Neural progenitor cell (in vitro differentiated cells): ENCODE measurements at places on chromosomes 16 and 17.

GRCh38 chr16:64065523-64065922 lies 1056.3 kb downstream of the CDH11 start:
- no peak for DNase-seq

GRCh38 chr17:57980522-57980921 lies 7.5 kb downstream of the VEZF1 start:
- no peak for DNase-seq

DNA sequence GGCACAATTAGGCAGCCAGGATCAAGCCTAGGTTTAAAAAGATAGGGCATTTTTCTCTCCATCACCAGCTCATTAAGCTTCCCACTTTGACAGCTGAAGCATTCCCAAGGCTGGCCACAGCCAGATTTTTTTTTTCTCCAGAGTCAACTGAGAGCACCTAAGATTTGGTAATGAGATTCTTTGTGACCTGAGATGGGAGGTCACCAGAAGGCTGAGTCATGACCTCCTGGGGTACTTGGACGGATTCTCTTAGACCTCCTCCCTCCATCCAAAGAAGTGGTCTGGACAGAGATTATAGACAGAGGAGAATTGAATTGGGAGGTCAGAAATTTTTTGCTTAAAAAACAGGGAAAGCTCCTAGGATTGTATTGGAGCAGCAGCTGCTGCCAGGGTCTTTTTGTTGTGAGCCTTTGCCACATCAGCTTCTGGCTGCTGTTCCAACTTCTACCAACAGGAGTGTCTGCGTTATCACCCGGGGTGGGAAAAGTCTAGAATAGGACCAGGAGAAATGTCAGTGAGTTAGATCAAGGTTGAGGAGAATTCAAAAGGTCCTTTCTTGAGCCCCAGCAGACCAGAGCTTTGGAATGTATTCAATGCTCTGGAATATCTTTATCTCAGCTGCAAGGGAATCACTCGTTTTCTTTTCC lies 221.2 kb upstream of the N4BP1 start:
- peak; percentile 54 for DNase-seq

GRCh38 chr16:87474017-87474416 lies 18.8 kb downstream of the ZCCHC14 start:
- no peak for DNase-seq

DNA sequence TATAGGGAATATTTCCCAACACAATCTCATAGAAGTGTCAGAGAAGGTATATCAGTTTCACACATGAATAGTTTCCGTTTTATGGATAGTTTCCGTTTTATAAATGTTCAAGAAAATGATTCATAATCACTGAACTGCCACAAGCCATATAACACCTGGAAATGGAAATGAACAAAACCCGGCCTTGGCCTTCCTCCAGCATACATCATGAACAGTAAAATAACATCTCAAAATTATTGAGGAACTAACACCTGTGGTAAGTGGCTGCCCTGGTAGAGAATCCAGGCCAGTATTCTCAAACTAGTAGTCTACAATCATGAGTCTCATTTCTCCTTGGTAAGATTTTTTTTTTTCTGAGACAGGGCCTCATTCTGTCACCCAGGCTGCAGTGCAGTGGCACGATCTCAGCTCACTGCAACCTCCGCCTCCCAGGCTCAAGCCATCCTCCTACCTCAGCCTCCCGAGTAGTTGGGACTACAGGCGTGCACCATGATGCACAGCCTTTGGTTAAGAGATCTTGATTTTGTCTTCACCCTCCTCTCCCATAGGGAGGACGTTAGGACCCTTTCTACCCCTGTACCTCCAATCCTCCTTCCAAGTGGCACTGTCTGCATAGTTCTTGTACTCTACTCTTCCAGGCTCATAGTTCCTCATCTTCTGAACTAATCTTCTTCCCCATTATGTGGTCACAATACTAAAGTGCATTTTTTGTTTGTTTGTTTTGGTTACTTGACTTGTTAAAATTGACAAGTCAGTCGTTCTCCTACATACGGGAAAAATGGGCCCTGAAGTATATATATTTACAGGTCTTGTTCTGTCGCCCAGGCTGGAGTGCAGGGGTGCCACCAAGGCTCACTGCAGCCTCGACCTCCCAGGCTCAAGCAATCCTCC lies 15.0 kb upstream of the RGS9 start:
- DNase-seq = no peak

DNA sequence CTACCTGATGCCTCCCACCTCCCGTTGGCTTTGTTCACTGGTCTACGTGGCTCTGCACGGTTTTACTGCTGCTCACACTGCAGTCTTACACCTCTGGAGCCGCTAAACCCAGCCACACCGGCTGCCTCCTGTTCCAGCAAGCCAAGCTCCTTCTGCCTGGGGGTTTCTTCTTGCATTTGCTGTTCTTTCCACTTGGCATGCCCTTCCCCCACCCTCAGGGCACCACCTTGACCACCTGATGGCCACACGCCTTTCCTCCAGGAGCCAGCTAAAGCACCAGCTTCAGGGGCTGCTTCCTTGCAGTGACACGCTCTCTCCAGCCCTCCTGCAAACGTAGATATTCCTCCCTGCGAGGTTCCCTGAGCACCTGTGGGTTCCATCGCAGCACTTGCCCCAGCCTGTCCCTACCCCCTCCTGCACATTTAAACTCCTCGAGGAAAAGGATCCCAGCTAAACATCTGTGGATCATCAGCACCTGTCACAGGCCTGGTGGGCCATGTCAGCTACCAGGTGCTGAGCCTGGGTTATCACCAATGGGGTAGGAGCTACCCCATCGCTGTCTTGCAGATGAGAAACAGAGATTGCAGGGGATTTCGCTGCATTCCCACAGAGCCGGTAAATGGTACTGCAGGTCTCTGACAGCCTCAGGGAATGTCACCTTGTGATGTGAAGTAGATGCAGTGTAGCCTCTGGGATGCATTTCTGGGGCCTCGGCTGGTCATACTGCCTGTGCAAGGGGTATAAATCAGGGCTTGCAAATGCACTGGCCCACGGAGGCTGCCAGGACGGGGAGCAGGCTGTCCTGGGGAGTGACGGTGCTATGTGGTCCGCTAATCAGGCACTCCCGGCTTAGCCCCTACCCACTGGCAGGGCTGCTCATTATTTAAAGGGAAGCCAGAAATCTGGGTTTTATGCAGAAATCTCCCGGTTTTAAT lies 285.2 kb downstream of the CPPED1 start:
- no peak for DNase-seq

DNA sequence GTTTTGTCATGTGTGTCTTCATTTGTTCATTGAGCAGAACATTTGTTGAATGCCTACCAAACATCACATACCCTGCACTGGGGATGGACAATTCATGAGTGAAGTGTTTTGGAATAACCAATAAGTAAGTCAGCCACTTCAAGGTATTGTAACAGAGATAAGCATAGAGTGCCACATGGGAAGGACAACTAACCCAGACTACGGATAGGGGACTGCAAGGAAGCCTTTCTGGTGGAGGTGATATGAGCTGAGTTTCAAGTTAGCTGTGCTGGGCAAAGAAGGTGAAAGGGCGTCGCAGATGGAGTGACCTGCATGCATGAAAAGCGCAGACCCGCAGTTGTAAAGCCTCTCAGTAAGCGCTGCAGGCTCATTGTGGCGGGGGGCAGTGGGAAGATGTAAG lies 78.8 kb downstream of the TNRC6C start:
- DNase-seq = no peak

- DNase-seq = no peak
These were observed 2.4 kb downstream of the USH1G start for GRCh38 chr17:74920642-74921025.

DNA sequence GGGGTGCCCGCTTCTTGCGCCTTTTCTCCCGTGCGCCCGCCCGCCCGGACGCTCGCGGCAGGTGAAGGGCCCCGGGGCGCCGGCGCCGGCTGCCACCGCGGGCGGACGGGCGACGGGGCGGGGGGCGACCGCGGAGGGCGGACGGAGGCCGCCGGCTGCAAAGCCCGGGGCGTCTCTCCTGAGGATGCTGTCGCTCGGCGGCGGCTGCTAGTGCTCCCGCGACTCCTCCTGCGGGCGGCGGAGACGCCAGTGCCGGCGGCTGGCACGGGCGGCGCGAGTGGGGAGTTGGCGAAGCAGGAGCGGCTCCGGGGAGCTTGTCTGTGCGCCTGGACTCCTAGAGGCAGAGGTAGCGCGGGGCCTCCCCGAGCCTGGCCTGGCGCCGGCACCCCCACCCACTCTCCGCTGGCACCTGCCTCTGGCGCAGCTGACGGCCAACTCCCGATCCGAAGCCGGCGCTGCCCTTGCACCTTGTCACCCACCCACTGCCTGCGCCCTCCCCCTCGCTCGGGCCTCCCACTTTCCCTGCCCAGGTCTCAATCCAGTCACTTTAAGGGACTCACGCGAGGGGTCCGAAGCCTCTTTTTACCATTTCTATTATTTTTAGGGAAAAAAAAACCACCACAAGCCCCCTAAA lies at the start of gene FAM20A:
TSS of gene FAM20A (minus strand) at position 437 of the 634 bp plus-strand sequence. CDS start 701 bp downstream, outside the sequence.
- peak; percentile 59 for DNase-seq

- DNase-seq = peak; percentile 43
These were observed 493.9 kb downstream of the WWOX start for GRCh38 chr16:78593352-78593751.

DNA sequence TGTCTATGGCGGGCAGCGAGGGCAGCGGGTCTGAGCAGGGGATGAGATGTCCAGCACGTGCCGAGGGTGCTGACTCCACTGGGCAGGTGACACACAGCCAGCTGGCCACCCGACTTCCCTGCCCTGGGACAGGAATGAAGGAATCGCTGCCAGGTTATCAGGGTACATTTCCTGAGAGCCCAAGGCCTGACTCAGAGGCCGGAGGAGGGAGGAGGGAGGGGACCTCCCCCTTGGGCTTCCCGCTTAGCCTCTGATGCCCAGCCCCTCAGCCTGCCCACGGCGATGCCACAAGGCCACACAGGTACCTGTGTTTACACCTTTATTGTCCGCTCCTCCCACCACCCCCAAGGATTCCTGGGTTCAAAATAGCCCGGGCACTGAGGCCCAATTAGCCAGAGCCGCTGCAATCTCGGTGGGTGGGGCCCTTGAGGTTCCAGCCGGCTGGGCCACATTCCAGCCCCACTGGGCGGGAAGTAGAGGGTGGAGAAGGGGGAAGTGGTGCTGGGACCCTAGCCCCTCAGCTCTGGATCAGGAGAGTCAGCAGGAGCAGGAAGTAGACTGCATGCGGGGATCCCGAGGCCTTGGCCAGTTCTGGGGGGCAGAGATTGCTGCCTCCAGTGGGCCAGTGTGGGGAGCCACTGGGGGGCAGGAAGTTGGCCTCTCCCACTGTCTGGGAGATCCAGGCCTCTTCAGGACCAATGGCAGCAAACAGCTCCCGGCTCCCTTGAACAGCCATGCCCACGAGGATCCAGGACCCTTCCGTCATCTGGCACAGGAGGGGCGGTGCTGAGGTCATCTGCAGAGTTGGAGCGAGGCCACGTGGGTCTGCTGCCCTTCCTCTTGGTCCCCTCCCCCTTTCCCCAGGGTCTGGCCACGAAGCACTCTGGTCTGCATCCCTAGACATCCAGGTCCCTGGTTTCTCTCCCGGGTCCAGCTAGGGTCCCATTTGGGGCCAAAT lies 3.4 kb upstream of the PRSS8 start:
- DNase-seq = peak; percentile 17

DNA sequence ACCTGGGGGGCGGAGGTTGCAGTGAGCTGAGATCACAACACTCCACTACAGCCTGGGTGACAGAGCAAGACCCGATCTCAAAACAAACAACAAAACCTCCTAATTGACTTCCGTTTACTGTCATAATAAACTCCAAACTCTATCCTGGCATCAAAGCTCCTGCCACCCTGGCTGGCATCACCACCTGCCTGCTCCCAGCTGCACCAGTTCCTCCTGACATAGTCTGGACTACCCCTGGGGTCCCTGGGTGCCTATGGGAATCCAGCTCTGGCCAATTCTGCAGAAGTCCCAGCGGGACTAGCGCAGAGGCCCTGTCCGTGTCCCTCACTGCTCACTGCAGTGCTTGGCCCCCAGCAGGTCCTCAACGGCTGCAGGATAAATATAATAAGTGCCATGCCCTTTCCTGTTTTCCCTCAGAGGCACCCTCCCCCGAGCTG lies 723 bp downstream of the NTHL1 start:
- peak; percentile 34 for DNase-seq

GRCh38 chr16:89924297-89924924 lies 1.3 kb downstream of the TUBB3 start:
- DNase-seq = peak; percentile 94

DNA sequence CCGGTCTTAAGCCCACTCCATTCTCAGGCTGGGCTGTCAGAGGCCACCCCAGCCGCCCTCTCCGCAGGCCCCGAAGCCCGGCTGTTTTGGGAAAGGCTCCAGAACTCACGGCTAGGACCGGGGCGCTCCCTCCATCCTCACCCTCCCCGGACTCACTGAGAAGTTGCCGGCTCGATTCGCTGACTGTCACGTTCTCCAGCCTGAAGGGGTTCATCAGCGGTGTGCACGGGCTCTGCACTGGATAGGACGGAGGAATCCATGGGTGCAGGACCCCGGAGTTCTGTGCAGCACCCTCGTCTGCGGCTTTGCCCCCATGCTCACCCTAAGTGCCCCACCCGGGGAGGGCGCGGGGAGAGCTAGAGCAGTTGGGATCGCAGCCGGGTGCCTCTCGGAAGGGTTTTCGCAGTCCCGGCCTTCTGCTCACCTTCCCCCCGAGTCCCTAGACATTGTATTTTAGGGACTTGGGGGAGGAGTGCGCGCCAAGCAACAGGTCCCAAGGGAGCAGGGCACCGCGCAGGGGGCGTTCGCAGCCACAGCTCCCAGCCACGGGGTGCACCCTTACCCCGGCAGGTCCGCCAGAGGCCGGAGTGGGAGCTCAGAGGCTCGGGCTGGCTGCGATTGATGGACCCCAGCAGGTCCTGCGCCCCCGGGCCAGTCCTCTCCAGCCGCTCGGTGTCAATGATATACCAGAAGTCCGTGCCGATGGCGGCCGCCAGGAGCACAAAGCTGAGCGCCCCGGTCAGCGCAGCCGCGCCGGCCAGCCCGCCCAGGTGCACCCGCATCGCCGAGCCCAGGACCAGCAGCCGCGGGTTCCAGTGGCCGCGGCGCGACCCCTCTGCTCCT lies 1.0 kb downstream of the TMEM114 start:
- DNase-seq = peak; percentile 77

GRCh38 chr17:38719943-38720641 lies 10.0 kb upstream of the CISD3 start:
- DNase-seq = peak; percentile 83

DNA sequence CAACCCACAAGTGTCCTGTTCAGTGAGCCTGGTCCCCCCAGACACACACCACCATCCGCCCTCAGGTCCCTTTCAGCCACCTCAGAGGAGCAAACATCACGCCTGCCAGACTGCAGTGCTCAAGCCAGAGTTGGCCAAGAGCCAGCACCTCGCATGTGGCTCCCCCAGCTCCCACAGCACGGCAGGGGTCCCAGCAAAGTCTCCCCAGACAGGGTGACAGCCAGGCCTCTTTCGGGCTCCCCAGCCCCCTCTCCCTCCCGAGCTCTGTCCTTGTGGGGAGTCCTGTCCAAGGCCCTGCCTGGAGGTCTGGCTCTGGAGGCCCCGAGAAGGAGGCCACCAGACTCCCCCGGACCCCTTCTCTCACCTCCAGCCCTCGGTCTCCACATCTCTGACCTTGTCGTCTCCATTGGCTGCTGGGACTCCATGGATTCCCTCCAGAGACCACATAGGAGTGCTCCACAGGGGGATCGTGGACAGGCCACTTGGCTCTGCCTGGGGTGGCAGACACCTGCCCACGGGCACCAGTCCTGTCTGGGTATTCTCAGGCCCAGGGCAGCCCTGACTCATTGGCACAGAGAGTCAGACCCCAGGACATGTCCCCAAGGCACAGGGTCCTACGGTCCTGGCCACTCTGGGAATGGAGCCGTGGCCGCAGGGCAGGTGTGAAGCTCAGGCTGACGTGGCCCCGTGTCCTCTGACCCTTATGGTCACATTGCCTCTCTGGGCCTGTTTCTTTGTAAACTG lies 1.8 kb upstream of the MYADML2 start:
- DNase-seq = no peak

GRCh38 chr16:4314532-4315185 lies 1.2 kb upstream of the GLIS2 start:
- DNase-seq = peak; percentile 55

- no peak for DNase-seq
These were observed 5.5 kb downstream of the IGSF6 start for GRCh38 chr16:21646721-21647561.
